CD8-positive, alpha-beta T cell (primary cell): ENCODE measurements at places on chromosomes 6 and 20.

- no peak for DNase-seq
Measured at GRCh38 chr6:134223796-134224420, 94.0 kb downstream of the SGK1 start.

DNA sequence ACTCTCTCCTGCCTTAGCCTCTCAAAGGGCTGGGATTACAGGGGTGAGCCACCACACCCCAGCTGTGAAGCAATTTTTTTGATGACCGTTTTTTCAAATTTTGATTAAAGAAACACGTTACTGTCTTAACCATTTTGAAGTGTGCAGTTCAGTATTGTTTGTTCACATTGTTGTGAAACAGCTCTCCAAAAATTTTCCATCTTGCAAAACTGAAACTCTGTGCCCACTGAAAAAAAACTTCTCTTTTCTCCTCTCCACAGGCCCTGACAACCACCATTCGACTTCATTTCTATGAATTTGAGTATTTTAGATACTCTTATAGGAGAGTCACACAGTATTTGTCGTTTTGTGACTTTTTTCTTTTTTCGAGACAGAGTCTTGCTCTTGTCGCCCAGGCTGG, 53.9 kb downstream of the ECT2L start:
- no peak for DNase-seq

DNA sequence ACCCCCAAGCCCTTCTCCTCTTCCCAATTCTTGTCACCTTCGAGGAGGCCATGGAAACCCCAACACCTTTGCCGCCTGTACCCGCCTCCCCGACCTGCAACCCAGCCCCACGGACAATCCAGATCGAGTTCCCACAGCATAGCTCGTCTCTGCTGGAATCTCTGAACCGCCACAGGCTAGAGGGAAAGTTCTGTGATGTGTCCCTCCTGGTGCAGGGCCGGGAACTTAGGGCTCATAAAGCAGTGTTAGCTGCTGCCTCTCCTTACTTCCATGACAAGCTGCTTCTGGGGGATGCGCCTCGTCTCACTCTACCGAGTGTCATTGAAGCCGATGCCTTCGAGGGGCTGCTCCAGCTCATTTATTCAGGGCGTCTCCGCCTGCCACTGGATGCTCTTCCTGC, 675 bp downstream of the ZBTB9 start:
- DNase-seq: no peak

- DNase-seq: no peak
Measured at GRCh38 chr6:159168536-159169192, 536 bp upstream of the FNDC1 start.
